GM04504 (cell line): ENCODE measurements at places on chromosomes 3 and 15.

GRCh38 chr3:45434996-45435395 lies 46.6 kb downstream of the LARS2 start:
- DNase-seq, result no peak

DNA sequence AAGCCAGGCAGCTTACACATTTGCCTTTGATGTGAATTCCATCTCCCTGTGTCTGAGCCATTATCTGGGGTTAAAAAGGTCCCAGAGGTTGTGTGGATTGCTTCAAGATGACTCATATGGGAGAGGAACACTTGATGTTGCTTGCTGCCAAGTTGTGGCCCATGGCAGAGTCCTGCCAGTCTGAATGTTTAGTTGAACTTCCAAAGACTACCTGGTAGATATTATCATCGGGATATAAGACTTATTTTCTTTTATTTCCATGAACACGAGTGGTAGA lies 85.6 kb downstream of the TJP1 start:
- DNase-seq, result no peak

DNA sequence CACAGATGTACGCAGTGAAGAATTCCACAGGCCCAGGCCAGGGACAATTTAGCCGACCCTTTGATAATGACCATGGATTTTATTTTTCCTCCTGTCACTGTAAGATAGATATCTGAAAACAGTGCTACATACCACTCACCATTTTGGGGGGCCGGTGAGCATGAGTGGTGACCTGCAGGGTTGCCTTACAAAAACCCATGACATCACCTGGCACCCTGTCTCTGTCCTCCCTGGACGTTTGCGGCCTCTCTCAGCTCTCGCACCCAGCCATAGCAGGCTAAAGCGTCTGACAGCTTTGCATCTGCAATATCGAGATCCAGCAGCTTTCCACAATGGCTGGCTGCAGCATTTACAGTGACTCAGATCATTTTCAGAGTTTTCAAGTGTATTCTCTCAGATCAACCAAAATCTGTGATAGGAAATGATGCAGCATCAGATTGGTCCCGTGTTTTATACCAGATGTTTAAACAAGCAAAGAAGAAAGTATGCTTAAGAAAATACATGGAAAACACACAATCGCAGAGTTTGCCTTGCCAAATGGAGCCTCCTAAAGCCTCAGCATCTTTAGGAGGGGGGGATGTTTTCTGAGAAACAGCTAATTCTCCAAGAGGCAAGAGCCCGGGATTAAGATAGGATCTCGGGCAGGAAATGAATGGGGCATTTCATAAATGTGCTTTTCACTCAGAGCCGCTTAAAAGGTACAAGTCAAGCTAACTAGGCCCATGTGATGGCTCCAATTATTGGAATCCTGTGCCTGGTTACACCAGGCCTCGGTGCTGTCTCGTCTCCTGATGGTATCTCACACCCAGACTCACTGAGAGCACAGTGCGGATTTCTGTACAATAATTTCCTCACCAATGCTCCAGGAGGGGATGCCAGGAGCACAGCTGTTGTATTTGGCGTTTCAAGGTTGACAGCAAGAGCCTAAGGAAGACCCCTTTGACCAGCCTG lies 257.3 kb downstream of the XXYLT1 start:
- no peak for DNase-seq

GRCh38 chr3:82004266-82004665 lies 242.8 kb upstream of the GBE1 start:
- no peak for DNase-seq

- DNase-seq, result peak; percentile 71
Measured at GRCh38 chr15:88982304-88982945, 69.2 kb upstream of the MFGE8 start.

DNA sequence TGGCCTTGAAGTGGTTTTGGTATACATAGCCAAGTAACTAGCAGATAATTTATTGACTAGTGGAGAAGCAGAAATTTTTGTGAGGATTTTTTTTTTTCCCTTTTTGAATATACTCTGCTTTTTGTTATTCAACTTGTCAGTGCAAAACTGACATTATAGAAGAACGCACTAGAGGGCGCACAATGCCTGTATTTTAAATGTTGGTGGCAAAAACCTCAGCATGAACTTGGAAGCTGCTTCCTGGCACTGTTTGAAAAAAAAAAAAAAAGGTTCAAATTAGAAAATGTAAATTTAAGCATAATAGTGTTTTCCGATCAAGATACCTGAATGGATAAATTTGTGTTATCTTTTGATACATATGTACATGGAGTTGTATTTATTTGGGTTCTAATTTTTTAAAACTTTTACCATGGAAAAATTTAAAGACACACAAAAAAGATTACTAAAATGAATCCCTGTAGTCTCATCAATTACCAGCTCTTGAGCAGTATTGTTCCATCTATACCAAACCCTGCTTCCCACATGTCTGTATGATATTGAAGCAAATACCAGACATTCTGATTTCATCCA lies 56.0 kb downstream of the SLC25A26 start:
- DNase-seq, result peak; percentile 38

- no peak for DNase-seq
Measured at GRCh38 chr3:177642804-177643125, 445.5 kb upstream of the TBL1XR1 start.

- DNase-seq, result no peak
Measured at GRCh38 chr3:124032311-124032880, 40.5 kb upstream of the ROPN1 start.

DNA sequence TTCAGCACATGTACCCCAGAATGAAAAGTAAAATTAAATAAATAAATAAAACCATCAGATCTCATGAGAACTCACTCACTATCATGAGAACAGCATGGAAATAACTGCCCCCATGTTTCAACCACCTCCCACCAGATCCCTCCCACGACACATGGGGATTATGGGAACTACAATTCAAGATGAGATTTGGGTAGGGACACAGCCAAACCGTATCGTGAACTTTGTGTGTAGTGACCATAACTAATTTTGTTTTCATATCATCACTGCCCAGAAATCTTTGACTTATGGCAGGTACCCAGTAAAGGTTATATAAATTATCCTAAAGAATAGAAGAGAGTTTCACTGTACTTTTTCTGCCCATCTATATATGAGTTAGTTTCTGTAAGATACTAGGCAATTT lies 766.5 kb downstream of the ROBO1 start:
- DNase-seq, result no peak

- no peak for DNase-seq
Measured at GRCh38 chr3:170196833-170197232, 15.3 kb upstream of the PHC3 start.

DNA sequence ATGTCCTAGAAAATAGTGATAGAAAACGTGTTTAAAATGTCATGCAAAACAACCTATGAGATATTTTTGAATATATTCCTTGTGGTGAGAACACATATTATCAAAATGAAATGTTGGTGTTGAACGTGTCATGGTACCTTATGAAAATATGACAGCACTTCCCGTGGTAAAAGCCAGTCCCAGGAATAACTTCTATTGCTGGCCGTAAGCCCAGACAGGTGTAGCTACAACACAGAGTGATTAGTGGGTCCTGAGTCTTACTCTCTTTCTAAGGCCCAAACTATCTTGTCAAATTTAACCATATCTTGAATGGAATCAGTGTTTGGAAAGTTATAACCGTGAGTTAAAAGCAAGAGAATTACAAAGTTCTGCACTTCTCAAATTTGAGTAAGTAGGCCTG lies 24.1 kb downstream of the RARB start:
- DNase-seq, result no peak

DNA sequence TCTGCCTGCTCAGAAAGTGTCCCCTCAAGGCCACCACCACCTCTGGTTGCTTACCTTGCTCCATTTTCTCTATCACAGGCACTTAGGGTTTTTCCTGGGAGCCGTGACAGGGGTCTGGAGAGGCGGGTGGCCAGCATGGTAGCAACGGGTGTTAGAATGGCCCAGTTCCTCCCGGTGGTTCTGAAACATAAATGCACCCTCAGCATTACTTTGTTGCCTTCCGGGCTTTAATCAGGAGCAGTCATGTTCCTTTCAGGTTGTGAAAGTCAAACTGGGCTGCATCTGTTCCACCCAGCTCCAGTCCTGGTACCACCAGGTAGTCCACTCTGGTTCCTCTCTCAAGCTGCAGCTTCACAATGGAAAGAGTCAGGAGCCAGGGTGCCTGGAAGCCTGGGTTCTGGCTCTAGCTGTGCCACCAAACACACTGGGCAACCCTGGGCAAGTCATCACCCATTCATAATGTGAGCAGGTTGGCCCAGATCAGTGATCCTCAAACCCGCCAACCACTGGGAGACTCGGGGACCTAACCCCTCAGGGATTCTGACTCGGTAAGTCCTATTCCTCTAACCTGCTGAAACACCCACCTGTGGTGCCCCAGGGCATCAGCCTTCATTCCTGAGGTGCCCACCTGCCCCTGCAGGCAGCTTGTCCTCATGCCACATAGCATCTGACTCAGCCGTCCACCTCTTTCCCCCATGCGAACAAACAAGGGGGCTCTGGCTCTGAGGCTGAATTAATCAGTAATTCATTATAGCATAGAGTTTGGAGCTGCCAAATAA lies 9.3 kb downstream of the BDH1 start:
- DNase-seq, result no peak

GRCh38 chr3:55065331-55065730 lies 137.5 kb upstream of the LRTM1 start:
- no peak for DNase-seq

DNA sequence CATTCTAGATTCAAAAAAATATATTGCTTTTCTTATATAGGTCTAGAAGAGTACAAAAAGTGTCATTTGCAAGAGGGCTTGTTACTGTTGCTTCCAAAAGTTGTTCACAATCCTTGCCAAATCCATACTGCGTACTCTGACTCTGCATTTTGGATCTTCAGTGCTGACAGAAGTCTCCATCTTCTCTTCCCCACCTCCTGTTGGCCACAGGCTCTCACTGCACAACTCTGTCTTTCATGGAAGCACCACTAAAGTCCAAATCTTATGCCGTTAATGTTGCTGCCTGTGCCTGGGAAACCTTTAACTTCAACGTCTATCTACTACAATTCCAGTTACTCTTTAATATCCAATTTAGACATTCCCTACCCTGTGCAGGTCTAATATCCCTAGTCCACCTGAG lies 419.9 kb downstream of the NR2F2 start:
- DNase-seq, result no peak

GRCh38 chr3:31092748-31093589 lies 198.5 kb upstream of the GADL1 start:
- DNase-seq, result peak; percentile 28

DNA sequence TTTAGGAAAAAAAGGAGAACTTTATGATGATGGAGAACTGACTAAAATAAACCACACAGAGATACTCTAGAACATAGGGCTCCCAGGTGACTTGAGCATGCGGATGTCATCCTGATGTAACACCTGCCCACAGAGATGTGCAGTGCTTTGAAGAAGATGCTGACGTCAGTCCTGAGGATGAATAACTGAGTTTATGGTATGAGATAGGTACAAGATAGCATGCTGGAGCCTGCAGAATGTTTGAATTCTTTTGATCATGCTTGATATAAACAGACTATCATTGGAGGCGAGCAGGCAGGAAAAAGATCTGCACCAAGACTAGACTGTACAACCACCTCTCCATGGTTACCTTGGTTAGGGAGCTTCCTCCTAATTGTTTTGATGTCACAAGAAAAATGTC lies 12.4 kb downstream of the CCR4 start:
- no peak for DNase-seq

GRCh38 chr3:146187334-146187950 lies 26.5 kb upstream of the PLOD2 start:
- DNase-seq, result no peak

- no peak for DNase-seq
Measured at GRCh38 chr3:113585720-113586119, 53.4 kb downstream of the SIDT1 start.

DNA sequence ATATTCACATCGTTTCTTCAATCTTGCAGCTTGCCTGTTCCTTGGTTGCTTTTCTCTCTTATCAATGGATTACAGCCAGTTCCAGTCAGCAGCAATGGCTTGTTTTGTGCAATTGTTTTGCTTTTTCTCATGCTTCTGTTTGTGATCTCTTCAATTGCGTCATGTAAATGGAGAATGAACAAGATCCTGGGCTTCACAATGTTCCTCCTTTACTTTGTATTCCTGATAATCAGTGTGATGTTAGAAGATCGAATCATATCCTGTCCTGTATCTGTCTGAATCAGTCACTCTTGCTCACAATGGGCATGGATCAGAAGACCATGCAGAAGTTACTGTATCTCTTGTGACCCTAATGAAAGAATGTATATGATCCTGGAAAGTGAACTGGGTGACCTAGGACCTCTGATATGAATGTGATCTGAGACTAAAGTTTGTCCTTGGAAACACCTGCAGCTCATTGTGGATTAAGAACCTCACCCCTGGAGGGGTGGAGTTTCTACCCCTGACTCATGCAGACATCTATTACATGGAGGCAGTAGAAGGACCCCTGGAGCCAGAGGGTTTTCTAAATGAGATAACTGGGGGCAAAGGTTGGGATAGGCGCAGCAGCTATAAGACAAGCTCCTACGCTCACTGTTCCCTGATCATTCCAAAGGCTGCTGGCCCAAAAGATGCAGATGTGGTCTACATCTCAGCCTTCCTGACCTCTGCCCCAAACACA lies 32.2 kb downstream of the SLC24A1 start:
- no peak for DNase-seq

GRCh38 chr3:133926736-133927539 lies 31.3 kb upstream of the RAB6B start:
- DNase-seq, result no peak

GRCh38 chr15:101810876-101811275 lies 1.1 kb upstream of the OR4F15 start:
- DNase-seq, result no peak

- no peak for DNase-seq
Measured at GRCh38 chr3:161096771-161097367, 8.3 kb downstream of the B3GALNT1 start.

DNA sequence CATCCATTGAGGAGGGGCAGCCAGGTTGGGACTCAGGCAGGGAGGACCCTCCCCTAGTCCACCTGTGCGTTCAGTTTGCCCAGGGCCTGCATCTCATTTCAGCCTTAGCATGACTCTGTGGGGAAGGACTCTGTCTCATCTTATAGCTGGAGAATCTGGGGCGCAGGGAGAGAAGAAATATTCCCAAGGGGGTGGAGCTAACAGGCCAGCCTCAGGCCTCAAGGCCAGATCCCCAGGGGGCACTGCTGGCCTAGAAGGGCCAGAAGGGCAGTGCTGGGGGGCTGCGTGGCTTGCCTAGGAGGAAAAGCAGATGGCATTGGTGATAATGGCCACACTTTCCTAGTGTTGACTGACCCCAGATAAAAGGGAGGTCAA lies 10.9 kb downstream of the AMOTL2 start:
- no peak for DNase-seq

GRCh38 chr3:31133541-31133940 lies 239.1 kb upstream of the GADL1 start:
- DNase-seq, result no peak

- DNase-seq, result peak; percentile 38
Measured at GRCh38 chr15:80825361-80826030, 46.3 kb downstream of the CEMIP start.
